Left ventricle myocardium inferior (tissue), 1 donor: ENCODE measurements at places on chromosomes 16 and 17. TPM values are rescaled to one million over a fixed set of nuclear protein-coding genes. Genes with fewer than 3 reads are reported as not detected.
A peak's percentile ranks its signal among the peaks of the same experiment; 100 is the strongest.

- no peak for DNase-seq
Observed at GRCh38 chr16:12057266-12057665, 80.7 kb downstream of the SNX29 start.

DNA sequence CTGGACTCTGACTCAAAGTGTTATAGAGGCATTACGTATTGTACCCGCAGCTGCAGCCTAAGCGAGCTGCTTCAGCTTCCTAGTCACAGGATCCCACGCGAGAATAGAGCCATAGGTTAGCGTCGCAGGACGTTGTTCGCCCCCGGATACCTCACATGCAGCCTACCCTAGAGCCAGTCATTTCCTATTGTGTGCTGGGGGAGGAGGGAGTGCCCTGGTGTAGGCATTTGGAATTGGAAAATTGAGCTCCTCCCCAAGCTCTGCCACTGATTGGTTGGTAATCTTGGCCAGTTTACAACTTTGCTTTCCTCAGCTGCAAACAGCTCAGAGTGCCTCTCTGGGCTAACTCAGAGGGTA lies 530 bp downstream of the NAA60 start:
- no peak for DNase-seq

Gene PIRT
- not detected for total RNA-seq

Gene RAB37
- 1.9 TPM for total RNA-seq

- no peak for DNase-seq
Observed at GRCh38 chr17:9977180-9977575, 72.1 kb upstream of the RCVRN start.

- DNase-seq: no peak
Observed at GRCh38 chr17:20254541-20254940, 212.8 kb downstream of the LGALS9B start.

Gene SPATA32
- total RNA-seq: not detected

Gene TTLL6
- total RNA-seq: not detected

- no peak for DNase-seq
Observed at GRCh38 chr17:48973806-48974205, 5.4 kb upstream of the GIP start.

- DNase-seq: no peak
Observed at GRCh38 chr17:48579471-48579759, 1.3 kb upstream of the HOXB4 start.

- DNase-seq: no peak
Observed at GRCh38 chr17:47603830-47604597, 45.7 kb upstream of the KPNB1 start.

Gene C17orf107
- total RNA-seq: 0.80 TPM

- peak; percentile 89 for DNase-seq
Observed at GRCh38 chr17:38897176-38897575, 27.3 kb downstream of the LASP1 start.

GRCh38 chr17:57326336-57326735 lies 70.0 kb downstream of the MSI2 start:
- no peak for DNase-seq

GRCh38 chr16:3807425-3808123 lies 72.9 kb downstream of the CREBBP start:
- no peak for DNase-seq

- no peak for DNase-seq
Observed at GRCh38 chr16:30786115-30786935, 680 bp downstream of the ZNF629 start.

GRCh38 chr17:12320286-12320685 lies 299.6 kb downstream of the MAP2K4 start:
- no peak for DNase-seq

Gene PIPOX
- 0.60 TPM for total RNA-seq

DNA sequence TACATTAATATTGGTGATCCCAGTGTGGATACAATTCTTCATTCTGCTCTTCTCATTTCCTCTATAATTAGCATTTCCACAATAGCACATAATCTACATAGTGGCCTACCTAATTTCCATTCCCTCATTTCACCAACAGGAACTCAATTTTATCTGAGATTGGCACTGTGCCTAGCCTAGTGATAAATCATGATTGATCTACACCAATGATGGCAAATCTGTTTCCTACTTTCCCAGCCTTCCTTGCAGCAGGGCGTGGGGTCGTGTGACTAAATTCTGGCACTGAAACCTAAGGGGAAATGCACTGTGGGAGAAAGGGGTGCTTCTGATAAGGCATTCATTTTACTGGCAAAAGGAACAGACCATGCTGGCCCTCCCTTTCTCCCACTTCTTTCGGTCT lies 66.6 kb upstream of the TOM1L1 start:
- no peak for DNase-seq

GRCh38 chr16:80369138-80369958 lies 171.4 kb upstream of the DYNLRB2 start:
- DNase-seq: no peak

Gene PPL
- total RNA-seq: 7.6 TPM

GRCh38 chr16:19549673-19550072 lies 5.8 kb upstream of the VPS35L start:
- DNase-seq: no peak

Gene DOC2B
- total RNA-seq: 2.7 TPM

DNA sequence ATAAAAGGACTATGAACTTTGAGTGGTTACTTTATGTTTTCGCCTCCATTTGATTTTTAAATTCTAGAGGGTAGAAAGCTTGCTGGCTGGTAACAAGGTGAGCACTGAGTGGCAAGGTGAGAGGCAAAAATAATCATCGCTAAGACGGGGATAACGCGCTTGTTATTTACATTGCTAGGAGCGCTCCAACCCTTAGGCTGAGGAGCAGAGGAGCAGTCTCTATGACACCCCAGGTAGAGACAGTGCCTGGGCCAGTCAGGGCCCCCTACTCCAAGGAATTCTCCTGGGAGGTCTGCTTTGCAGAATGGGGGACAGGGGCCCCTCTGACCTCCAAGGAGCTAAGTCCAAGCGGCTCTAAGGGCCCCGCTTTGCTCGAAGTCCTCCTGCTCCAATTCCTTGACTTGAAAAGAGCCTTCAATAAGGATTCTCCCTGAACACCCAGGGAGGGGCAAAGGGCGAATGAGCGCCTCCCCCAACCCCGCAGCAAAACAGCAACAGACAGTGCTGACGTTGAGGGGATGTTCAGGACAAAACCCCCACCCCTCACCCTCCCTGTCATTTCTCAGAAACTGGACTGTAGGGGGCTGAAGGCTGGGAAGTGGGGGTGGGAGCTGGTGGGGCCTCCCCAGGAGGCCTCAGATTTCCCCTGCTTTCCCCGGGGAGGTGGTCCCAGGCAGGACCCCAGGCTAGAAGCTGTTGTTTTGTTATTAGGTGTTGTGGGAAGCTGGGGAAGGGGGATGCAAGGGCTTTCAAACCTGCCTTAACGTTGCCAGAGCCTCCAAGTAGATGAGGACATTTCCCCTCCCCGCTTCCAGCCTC lies 10.2 kb upstream of the FOXF1 start:
- DNase-seq: no peak

Gene MT1G
- total RNA-seq: not detected

- no peak for DNase-seq
Observed at GRCh38 chr17:20225162-20226115, 216.3 kb downstream of the SPECC1 start.

Gene SCIMP
- 0.74 TPM for total RNA-seq

Gene ZNF597
- total RNA-seq: 1.7 TPM

- peak; percentile 77 for DNase-seq
Observed at GRCh38 chr17:41777157-41777573, 9.3 kb downstream of the JUP start.

- no peak for DNase-seq
Observed at GRCh38 chr16:66616592-66616991, 12.1 kb downstream of the CMTM3 start.

GRCh38 chr16:23874613-23875294 lies 39.0 kb downstream of the PRKCB start:
- DNase-seq: no peak

Gene RASL10B
- total RNA-seq: 18.4 TPM

DNA sequence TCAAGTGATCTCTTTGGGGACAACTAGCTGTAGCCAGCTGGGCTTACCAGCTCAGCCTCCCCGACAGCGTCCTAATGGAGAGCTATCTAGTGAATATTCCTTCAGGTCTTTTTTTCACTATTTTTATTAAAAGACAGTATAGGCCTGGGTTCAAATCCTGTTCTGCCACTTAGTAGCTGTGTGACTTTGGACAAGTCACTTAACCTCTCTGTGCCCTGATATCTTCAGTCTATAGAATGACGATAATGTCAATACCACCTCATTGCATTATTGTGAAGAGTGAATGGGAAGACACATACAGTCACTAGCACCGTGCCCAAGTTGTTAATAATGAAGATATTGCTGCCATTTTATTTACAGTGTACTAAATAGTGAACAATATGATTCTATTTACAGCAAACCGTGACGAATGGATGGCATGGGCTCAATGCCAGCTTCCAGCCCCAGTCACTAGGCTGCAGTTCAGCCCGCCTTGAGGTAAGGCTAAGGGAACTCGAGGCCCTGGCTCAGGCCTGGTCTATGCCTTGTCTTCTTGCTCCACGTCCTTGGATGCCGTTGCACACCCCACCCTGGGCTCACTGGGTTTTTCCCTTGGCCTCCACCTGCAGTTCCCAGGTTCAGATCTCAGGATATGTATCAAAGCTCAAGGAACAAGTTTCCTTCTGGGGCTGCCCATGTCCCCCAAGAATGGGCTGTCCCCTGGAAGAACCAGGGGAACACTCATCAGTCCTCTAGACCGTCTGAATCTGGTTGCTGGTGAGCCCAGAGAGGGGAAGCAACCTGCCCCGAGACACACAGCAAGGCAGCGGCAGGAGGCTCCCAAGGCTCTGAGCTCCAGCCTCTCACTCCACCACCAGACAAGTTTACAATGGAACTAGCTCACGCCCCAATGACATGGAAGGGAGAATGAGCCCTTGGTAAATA lies 95.4 kb upstream of the TNRC6C start:
- DNase-seq: no peak

DNA sequence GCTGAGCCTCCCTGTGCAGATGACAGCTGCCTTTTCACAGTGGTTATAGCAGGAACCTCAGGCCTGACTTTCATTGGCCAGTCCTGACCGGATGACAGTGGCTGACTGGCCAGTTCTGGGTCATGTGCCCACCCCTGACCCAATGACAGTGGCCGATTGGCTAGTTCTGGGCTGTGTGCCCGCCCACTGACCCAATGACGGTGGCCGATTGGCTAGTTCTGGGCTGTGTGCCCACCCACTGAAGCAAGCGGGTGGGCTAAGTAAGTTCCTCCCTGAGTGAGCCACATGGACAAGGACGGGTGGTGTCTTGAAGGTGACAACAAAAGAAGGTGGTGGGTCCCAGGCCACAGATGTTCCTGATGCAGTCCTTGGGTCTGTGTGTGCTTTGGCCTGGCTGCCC lies 9.5 kb downstream of the DEF8 start:
- DNase-seq: peak; percentile 47

- DNase-seq: peak; percentile 90
Observed at GRCh38 chr16:49855280-49855821, 561 bp downstream of the ZNF423 start.

Gene PCGF2
- 20.7 TPM for total RNA-seq

DNA sequence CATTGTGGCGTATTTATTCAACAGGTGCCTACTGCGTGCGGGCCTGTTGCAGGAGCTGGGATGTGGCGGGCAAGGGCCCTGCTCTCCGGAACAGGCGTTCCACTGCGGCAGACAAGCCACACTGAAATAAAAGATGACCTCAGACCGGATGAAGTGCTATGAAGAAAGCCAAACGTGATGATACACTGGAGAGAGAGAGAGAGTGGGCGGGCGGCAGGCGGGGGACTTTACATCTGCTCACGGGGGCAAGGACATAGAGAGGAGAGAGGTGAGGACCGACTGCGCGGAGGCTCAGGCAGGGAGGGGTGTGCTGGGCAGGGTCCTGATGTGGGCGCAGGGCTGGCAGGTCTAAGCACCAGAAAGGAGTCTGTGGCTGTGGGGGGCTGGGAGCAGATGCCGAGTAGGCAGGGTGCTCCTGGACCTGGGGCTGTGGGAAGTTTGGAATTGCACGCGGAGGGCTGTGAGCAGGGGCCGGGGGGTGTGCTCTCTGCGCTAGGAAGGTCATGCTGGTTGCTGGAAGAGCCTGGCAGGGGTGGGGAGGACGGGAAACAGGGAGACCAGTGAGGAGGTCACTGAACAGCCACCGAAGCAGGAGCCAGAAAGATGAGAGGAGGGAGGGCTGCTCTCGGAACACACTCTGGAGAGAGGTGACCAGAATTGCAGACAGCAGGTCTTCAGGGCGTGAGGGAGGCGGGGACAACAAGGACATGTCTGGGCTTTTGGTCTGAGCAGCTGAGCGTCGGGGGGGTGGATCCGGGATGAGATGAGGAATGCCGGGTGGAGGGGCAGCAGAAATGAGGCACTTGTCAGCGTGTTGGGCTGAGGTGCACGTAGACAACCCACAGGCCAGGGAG lies 9.9 kb downstream of the MXRA7 start:
- DNase-seq: peak; percentile 76

Gene ZNF689
- 5.0 TPM for total RNA-seq

Gene NAE1
- total RNA-seq: 28.4 TPM

GRCh38 chr17:18314059-18314730 lies 599 bp downstream of the TOP3A start:
- no peak for DNase-seq

Gene FAM171A2
- 0.55 TPM for total RNA-seq

Gene SERPINF2
- total RNA-seq: 0.33 TPM

Gene CSH2
- total RNA-seq: not detected

- no peak for DNase-seq
Observed at GRCh38 chr17:57257195-57257894, 1.0 kb downstream of the MSI2 start.

- no peak for DNase-seq
Observed at GRCh38 chr16:57972306-57972705, 1.4 kb upstream of the CNGB1 start.

DNA sequence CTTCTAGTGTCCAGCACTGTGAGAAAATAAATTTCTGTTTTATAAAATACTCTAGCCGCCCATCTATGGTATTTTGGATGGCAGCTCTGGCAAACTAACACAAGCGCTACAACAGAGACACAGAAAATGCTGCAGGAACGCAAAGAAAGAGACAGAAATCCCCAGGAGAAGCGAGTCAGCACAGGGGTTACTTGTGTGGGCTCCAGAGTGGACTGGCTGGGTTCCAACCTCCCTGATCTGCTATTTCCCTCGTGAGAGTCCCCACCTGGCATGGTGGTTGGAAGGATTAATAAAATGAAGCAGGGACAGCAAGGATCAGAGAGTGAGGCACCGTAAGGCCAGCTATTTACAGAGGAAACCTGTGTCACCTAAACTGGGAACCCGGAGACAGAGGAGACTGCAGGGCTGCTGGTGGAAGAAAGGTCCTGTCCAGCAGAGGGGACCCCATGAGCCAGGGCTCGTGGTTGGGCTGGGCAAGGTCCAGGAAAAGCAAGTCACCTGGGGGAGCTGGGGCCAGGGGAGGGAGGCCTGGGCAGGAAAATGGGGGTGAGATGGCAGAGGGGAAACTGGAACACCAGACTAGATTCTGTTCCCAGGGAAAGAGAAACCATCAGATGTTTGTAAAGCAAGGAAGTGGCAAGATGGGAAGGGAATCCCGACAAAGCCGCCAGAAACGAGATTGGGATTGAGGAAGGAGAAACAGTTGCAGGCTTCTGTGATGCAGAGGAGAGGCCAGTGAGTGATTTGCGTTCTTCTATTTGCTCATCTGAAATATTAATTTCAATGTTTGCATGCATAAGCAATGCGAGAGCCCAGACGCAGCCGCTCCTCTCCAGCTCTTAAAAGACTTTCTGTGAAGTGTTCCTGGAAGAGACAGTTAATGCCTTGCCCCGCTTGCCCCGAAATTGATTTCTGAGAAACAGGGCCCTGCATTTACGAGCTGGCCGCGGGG lies 63.0 kb upstream of the TEKT3 start:
- DNase-seq: no peak
